Fibroblast of villous mesenchyme (primary cell): ENCODE measurements at places on chromosomes 4 and X. TPM values are rescaled to one million over a fixed set of nuclear protein-coding genes. Genes with fewer than 3 reads are reported as not detected.

- DNase-seq, result no peak
Measured at GRCh38 chr4:1547131-1547855, 136.8 kb downstream of the FAM53A start.

DNA sequence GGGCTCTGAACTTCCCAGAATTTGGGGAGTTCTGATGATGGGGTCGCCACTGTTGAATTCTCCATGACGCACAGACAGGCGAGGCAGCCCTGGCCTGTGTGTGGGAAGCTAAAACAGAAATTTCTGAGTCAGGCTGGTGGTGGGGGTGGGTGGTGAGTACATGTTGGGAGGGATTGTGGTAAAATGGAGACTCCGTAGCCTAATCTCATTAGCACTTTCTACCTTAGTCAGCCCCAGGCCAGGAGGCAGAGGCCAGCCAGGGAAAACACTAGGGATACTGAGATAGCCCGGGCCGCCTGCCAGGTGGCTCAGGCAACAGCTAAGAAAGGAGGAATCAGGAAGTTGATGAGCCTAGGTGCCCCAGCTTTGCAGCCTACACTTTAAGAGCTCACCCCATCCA lies 39.3 kb upstream of the NHSL2 start:
- no peak for DNase-seq

The PCYT1B gene
- total RNA-seq, result 0.64 and 0.86 TPM in 2 replicates

The WDR1 gene
- 436 and 516 TPM in 2 replicates for total RNA-seq

The CSAG3 gene
- not detected in 2 replicates for total RNA-seq

DNA sequence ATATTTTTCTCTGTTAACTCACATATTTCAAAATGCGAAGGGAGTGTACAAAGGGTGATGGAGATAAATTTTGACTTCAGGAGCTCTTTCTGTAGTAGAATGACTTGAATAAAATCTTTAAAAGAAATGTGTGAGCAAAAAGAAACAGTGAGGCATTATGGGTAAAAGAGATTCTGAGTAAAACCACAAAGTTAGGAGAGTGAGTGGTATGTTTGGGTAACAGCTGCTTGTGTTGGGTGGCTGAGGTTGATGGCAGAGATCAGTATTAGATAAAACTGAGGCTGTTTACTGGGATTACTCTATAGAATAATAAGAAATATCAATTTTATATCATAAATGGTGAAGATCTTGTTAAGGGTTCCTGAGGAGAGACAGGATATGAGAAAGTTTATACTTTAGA lies 434.2 kb upstream of the AMOT start:
- DNase-seq, result no peak

DNA sequence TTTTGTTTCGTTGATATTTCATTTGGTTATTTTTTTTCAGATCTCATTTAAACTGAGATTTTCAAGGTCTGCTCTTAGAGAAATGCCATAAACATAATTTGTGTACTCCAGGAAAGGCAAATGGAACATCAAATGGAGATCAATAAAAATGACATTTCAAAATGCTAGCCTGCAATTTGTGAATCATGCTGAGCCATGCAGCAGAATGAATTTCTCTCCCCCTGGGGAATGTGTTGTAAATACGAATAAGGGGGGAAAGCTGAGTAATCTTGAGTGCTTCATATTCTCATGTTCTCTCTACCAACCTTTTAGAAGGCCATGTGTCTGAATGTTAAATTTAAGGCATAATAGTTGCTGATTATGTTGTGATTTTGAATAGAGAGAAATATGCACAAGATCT lies 7.8 kb downstream of the ZCCHC4 start:
- no peak for DNase-seq
